ENCODE measurements at places on chromosomes 16 and 17.

DNA sequence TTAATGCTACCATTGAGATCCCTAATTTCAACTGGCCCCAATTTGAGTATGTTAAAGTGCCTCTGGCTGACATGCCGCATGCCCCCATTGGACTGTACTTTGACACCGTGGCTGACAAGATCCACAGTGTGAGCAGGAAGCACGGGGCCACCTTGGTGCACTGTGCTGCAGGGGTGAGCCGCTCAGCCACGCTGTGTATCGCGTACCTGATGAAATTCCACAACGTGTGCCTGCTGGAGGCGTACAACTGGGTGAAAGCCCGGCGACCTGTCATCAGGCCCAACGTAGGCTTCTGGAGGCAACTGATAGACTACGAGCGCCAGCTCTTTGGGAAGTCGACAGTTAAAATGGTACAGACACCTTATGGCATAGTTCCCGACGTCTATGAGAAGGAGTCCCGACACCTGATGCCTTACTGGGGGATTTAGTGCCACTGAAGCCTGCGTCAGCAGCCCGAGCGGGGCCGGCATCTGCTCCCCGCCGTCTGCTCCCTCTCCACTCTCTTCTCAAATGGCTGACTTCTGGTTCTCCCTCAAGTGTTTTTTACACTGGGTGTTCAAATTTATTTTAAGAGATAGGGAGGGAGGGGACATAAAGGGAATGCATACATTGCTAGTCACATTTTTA, 22.9 kb downstream of the DUSP14 start:
- peak; percentile 99 for DNase-seq

GRCh38 chr17:63295288-63295687, 150.8 kb downstream of the CYB561 start:
- no peak for DNase-seq

DNA sequence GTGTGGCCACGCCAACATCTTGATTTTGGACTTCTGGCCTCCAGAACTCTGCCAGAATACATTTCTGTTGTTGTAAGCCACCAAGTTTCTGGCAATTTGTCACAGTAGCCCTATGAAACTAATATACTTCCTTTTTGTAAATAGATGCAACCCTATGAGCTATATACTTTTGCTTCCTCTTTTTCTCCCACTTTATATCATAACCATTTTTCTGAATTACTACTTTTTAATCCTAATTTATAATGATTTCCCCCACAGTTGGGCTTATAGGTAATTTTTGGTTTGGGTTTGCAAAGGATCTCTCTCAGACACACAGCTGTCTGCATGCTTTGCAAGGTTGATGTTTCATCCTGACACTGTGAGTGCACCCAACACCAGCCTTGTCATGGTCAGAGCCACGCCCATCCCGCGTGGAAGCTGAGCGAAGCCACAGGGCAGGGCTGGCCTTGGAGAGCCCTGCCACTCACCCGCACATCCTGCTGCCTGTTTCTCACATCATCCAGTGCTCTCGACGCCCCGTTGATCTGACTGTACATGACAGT, 5.8 kb downstream of the TRIM25 start:
- no peak for DNase-seq

DNA sequence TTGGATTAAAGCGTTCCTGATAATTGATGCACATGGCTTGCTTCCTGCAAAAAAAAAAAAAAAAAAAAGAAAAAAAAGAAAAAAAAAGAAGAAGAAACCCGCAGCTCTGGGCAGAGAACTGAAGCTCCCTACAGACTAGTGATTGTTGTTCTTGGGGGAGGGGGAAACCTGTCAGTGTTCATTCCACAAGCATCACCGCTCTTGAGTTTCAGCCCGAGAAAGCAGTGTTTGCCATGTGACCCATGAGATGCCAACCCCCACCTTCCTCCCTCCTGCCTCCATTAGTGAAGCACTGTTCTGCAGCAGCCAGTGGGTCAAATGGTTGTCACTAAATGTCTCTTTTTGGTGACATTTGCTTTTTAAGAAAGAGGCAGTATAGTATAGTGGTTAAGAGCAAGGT, 1.7 kb downstream of the USP43 start:
- DNase-seq: no peak

GRCh38 chr16:12501707-12502457, 301.8 kb downstream of the CPPED1 start:
- no peak for DNase-seq

DNA sequence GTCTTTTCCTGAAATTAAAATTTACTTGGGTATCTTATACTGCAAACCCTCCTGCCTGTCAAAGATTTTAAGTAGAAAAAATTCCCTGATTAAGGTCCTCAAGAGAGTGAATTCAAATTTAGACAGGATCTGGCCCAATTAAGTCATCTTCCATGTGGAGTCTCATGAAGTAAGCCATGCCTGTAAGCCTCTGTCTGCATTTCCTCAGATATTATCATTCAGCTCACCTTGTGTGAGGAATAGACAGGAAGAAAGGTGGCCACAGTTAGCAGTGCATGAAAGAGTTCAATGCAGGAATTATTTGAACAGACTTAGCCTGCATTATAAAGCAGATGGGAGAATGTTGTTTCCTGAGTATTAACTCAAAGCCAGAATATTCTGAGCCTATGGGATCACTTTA, 174.7 kb downstream of the HS3ST3A1 start:
- DNase-seq: no peak

GRCh38 chr16:81609323-81609892, 164.8 kb downstream of the CMIP start:
- DNase-seq: no peak

GRCh38 chr16:35552763-35553162, 2093.4 kb downstream of the TP53TG3F start:
- DNase-seq: no peak

DNA sequence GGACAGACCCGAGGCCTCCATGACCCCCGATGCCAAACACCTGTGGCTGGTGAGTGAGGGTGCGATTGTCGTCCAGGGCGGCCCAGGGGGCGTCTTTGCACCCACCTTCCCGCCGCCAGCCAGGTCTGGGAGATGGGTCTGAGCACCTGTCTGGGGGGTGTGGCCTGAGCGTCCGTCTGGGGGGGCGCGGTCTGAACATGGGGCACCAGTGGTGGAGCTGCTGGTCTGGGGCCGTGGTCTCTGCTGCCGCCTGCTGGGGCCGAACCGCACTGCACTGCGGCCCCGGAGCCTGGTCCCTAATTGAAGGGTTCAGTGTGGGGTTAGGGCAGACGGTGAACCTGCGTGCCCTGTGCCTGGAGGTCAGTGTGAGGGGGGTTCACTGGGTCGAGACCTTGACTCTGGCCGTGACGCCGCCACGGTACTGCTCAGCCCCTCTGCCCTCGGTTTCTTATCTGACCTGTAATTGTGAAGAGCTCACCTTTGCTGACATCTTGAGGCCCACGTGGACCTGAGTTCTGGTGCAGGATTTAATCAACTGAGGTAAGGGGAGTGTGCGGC, 12.6 kb upstream of the TCF25 start:
- no peak for DNase-seq
